ENCODE measurements at places on chromosomes 12 and 14. TPM values are rescaled to one million over a fixed set of nuclear protein-coding genes. Genes with fewer than 3 reads are reported as not detected.

The UNG gene
- total RNA-seq: 73.7 TPM

The MAP1LC3B2 gene
- not detected for total RNA-seq

The RPL10L gene
- not detected for total RNA-seq

The POTEM gene
- not detected for total RNA-seq

The MIP gene
- not detected for total RNA-seq

The E2F7 gene
- 2.7 TPM for total RNA-seq

The NDUFB1 gene
- total RNA-seq: 480 TPM

The GALNT16 gene
- total RNA-seq: 2.7 TPM

All from G401 (cell line).